ENCODE measurements at places on chromosomes 13 and 19.

- no peak for DNase-seq
Measured at GRCh38 chr19:42271861-42272534, 2.9 kb downstream of the CIC start.

DNA sequence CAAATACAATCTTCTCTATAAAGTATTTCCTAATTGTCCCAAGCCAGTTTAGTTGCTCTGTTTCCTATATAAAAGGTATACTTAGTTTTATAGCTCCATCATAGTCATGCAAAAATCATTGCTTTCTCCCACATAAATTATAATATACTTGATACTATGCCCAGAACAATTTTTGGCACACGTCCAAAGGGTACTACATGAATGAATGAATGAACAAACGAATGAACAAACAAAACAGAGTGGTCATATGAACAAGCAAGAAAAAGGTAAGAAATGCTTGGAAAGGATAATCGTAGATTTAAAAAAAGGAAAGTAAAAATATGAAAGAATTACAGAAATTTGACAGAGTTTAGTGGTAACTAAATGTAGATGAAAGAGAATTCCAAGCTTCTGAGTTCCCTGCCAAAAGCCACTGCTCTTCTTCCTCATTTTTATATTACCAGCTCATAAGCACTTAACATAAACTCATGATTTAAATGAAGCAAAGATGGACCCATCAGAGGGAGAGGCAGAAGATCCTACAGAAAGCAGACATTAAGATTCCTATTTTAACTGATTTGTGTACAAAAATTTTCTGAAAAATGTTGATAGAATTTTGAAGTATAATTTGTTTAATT, 123.2 kb downstream of the ENOX1 start:
- peak; percentile 4 for DNase-seq

GRCh38 chr19:50003810-50004419, 21.3 kb downstream of the VRK3 start:
- DNase-seq: peak; percentile 91

GRCh38 chr19:33259539-33259938, 33.9 kb upstream of the SLC7A10 start:
- no peak for DNase-seq

GRCh38 chr19:14005349-14006084, 603 bp downstream of the RFX1 start:
- peak; percentile 50 for DNase-seq

- DNase-seq: peak; percentile 30
Measured at GRCh38 chr13:50126263-50126992, 111.2 kb downstream of the KCNRG start.

- peak; percentile 1 for DNase-seq
Measured at GRCh38 chr13:73898276-73898675, 235.9 kb downstream of the KLF12 start.

GRCh38 chr19:50330365-50331078, 1.3 kb upstream of the KCNC3 start:
- no peak for DNase-seq

DNA sequence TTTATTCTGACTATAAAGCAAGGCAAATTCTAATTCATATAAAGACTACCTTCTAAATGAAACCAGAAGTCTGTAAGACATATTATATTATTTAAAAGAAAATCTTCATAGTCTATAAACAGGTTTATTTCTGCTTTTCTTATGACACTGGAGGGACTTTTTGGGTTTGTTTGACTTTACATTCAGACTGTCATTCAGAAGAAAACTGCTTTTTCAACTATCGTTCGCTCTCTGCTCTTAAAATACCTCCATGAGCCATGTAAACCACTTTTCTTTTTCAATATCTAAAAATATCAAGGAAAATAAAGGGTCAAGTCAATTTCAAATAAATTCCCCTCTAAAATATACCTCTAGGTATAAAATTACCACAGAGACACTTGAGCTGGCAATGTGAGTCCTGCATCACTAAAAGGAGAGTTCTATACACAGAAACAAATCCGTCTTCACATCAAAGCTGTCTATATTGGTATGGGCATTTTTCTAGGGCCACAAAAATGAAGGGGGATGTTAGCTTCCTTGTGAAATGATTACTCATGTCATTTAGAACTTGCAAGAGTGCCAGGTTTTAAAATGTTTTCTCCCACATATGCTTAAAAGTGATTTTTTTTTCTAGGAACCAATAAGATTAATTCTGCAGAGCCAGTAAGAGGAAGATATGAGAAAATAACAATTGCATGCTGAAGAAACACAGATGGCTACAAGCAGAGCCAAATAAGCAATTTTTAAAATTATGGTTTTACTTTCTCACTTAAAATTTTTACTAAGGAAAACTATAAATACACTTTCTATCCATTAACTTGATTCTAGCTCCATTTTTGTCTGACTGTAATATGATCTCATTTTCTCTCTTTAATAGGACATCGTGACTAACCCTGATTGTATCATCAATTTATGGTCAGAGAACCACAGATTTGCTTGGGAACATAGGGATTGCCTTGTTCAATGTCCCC, 181.8 kb downstream of the TBC1D4 start:
- no peak for DNase-seq

GRCh38 chr19:2416321-2417097, 10.9 kb downstream of the TIMM13 start:
- no peak for DNase-seq

DNA sequence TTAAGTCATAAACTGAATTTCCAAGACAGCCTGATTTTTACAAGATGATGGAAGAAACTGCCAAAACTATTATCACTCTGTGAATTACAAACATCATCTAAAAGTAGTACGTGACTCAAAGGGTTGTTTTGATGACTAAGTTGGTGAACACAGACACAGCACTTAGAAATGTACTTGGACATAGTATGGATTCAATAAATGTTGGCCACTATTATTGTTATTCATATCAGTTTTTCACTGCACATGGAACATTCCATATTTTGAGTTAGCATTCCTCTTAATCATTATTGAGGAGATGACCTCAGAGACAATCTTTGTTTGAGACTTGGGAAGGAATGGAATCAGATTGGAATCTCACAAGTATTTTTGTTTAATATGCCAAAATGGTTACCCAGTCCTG, 172.9 kb downstream of the OXGR1 start:
- peak; percentile 22 for DNase-seq

GRCh38 chr13:48842316-48842715, 133.4 kb upstream of the FNDC3A start:
- DNase-seq: no peak

- no peak for DNase-seq
Measured at GRCh38 chr19:18230941-18231734, 4.9 kb upstream of the PDE4C start.

GRCh38 chr13:69793783-69794453, 313.7 kb upstream of the ATXN8OS start:
- DNase-seq: no peak

GRCh38 chr13:111862836-111863815, 203.8 kb upstream of the SOX1 start:
- no peak for DNase-seq

GRCh38 chr19:15122331-15123030, 15.3 kb downstream of the SYDE1 start:
- DNase-seq: no peak
